Stimulated activated CD4-positive, alpha-beta T cell treated with anti-CD3 and anti-CD28 coated beads, Interleukin-4, amount 100 ng/mL, for 24 hours (primary cell): ENCODE measurements at places on chromosomes 6 and 20.

DNA sequence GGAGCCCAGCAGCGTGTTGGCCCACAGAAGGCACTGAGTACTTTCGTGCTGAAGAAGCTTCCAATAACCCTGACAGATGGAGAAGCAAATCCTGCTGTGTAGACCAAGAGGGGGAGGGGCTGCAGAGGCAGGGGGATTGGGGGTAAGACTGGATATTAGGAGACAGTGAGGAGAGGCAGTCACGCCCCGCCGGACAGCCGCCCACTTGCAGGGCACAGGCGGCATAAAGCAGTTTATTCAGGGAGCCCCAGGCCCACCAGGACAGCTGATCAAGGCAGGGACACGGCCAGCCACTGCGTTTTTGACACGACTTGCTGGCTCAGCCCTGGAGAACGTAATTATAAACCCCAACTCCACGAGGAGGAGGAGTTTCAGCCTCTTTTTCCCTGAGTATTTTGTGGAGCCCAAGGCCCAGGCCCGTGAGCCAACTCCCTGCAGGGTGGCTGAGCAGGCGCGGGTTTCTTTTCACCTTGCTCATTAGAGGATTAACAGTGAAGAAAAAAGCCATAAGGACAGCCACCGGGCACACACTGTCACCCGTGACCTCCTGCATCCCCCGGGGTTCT is 177.9 kb downstream of the TFAP2C start:
- no peak for DNase-seq

DNA sequence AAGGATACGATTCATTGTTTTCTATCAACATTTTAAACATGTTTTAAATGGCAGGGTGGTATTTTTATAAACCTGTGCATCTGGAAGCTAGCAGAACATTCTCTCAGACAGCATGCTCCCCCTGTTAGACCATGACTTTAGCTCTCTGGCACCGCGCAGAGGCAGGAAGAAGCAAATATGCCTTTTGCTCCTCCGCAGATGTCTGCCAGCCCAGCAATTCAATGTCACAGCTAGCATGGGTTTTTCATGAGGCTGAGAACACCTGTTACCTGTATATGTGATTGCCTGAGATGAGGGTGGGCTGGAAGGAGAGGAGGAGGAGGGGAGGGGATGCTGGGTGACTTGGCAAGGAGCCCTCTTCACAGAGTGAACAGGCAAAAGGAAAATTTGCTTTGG is 6.7 kb downstream of the MTCH1 start:
- no peak for DNase-seq

DNA sequence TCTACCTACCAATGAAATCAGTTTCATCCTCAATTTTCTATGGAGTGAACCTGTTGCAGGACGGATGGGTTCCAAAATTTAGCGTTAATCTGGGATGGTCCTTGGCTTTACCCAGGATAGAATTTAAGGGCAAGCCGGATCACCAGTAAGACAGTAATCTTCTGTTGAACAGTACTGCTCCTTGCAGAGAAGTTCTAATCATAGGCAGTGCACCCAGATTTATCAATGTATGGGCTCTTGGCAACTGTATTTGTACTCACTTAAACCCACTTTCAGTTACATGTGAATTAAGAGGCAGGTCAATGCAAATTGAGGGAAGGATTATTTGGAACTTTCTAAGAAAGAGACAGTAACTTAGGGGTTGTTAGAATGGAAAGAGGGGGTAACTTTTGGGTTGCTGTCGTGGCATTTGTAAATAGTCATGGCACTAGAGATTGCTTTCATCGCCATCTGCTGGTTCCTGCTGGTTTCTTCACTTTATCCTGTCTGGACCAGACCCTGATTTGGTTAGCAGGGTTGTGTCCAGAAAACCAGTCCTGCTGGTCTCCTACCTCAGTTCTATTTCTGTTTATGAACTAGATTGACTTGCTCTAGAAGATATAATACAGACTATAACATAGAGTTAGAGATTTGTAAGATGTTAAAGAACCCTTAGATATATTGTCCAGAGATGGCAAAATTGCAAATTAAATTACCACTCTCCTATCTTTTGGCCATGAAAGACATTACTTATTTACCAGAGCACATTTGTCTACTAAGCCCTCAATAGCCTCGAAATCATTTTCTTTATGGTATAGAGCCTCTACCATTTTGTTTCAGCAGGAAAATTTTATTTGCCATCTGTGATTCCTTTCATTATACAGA is 646.3 kb downstream of the UTRN start:
- peak; percentile 33 for DNase-seq

DNA sequence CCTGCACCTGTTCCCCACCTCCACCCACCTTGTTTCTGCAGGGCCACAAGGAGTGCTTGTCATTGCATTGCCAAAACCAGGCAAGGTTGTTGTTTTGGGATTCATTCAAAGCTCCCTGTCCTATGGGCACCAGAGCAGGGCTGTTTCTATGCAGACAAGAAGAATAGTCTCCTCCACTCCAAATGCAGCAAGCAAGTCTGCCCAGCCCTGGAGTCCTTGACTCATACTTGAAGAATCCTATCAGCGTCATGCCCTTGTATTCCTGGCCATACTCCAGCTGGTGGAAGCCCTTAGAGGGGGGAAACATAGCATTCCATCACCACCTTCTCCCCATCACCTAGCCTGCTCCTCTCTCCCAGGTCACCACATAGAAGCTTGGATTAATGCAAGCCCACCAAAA is 145.3 kb upstream of the ECI2 start:
- DNase-seq: no peak

DNA sequence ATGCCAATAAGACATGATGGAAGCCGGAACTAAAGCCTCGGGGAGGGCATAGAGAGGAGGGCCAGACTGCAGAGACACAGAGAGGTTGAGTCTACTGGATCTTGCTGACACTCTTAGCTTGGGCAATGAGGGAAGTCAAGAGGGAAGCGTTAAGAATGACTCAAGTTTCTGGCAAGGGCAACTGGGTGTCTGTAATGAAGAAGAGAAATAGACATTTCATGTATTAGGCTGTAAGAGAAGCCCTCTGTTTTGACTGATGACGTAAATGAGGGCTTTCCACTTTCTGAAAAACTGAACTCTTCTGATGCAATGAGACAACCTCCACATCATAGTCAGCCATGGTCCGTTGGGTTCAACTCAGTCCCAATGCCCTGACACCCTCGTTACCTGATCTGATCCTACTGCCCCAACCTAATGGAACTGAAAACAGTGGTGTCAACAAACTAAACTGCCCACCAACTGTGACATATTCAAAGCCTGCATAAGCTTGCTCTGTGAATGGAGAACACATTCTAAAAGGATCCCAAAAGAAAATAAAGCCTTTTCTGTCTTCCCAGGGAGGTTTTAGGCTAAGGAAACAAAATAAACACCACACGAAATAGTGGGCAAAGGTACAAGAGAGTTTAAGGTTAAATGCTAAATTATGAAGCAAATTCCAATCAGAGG is 45.8 kb upstream of the PNRC1 start:
- DNase-seq: no peak

DNA sequence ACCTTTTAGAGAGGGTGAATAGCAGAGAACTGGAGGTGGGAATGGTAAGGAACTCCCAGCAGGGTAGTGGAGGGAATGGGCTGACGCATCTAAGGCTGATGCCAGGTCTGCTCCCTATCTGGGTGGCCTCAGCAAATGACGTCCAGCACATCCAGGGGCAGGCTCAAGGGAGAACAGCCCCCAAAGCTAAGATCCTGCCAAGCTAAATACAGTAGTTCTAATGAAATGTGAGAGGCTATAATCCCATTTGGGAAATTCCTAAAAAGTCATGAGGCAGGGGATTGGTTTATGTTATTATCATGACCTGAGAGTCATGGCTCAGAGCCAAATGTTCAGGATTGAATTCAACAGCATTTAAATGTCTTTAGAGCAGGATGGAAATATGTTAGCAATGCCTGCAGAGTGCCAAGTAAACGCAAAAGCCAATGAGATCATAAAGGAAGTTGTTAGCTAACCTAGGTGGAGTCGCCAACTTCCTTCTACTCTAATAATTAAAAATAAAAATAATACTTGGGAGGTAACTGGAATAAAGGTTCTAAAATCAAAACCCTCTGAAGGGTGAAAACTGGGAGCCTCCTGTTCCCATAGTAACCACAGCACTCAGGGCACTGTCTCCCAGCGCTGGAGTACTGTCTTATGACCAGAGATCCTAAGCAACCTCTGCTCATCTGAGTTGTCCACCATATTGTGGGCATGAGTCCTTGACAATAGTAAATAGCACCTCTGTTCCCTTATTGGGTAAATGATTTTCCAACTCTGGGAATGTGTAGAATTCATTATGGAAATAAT is 34.8 kb downstream of the IYD start:
- DNase-seq: no peak

- DNase-seq: no peak
These were observed 62.7 kb downstream of the FOXC1 start for GRCh38 chr6:1672379-1672778.

DNA sequence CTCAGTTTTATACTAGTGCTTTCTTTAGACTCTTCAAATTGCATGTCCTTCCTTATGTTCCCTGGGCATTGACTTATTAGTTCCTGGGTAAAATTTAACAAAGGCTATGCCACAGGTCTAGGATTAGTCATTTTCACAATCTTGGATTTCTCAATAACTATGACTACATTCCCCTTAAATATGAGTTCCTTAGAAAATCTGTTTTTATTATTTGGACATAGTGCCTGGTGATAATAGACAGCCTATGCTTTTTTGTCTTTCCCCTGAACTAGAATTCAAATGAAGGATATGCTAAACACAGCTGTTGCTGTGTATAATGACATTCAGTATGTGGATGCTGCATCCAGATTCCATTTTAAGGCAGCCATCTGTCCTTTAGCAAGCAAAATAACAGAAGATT is 1252.8 kb upstream of the GJE1 start:
- no peak for DNase-seq

- no peak for DNase-seq
These were observed 16.6 kb upstream of the MAPK13 start for GRCh38 chr6:36113703-36114102.

DNA sequence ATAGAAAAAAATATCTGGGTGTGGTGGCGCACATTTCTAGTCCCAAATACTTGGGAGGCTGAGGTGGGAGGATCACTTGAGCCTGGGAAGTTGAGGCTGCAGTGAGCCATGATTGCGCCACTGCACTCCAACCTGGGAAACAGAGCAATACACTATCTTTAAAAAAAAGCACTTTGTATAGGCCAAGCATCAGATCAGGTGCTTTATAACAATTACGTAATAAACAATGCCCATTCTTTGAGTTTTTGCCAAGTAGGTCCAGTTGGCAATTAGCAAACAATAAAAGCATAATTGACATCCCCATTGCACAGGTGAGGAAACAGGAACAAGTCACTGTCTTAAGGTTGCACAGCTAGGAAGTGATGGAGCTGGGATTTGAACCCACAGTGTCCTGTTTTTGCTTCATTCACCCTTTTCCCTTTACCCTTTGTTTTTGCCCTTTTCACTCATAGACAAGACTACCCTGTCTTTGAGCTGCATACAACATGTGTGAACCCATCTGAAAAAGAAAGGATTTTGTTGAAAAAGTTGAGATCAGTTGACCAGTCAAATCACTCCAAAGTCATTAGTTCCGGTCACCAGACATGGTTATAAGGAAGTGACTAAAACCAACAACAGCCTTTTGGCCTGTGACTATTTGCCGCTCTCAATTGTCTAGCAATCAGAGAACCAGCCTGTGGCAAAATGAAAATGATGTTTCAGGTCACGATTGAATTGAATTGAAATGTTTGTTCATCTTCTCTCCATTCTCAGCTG is 303.6 kb downstream of the TFAP2C start:
- no peak for DNase-seq

- DNase-seq: no peak
These were observed 12.8 kb downstream of the TPD52L2 start for GRCh38 chr20:63877755-63878470.

GRCh38 chr6:69819138-69819537 is 22.3 kb upstream of the LMBRD1 start:
- no peak for DNase-seq

DNA sequence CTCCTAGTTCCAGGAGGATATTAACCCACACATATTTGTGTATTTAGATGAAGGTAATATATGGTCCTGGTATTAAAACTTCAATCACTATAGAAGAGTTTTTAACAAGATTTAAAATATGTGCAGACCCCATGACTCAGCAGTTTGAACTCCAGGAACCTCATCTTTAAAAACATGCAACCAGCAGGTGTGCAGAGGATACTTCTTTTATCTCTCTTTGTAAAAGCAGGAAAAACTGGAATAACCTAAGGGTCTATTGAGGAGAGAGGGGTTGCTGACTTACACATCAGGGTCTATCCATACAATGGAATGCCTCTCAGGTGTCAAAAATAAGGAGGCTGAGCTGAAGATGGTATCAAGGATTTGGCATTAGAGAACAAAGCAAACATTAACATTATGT is 36.9 kb upstream of the TFAP2C start:
- no peak for DNase-seq

- DNase-seq: peak; percentile 48
These were observed 8.8 kb upstream of the PERP start for GRCh38 chr6:138115877-138116660.

- no peak for DNase-seq
These were observed 27.1 kb upstream of the KIAA1586 start for GRCh38 chr6:57019434-57019833.

GRCh38 chr6:163152701-163153100 is 261.8 kb upstream of the QKI start:
- DNase-seq: no peak

GRCh38 chr20:9200620-9201019 is 131.7 kb downstream of the PLCB4 start:
- no peak for DNase-seq

DNA sequence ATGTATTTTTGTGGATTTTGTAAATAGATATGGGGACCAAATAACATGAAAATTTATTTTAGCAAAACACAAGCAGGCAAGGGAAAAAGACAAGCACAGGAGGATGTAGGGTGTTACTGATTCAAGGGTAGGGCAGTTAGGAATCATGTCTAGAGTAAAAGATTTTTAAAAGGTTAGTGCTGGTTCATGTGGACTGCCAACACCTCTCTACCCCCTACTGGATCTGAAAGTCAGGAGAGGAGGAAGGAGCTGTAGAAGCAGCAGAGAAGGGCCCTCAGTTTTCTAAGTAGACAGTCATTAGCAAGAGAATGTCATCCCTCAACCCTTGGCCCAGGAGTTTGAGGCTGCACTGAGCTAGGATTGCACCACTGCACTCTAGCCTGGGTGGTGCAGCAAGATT is 95.2 kb downstream of the RREB1 start:
- no peak for DNase-seq

GRCh38 chr20:54293526-54293925 is 85.6 kb downstream of the PFDN4 start:
- no peak for DNase-seq

- no peak for DNase-seq
These were observed 138.7 kb downstream of the CCDC170 start for GRCh38 chr6:151632415-151632987.

DNA sequence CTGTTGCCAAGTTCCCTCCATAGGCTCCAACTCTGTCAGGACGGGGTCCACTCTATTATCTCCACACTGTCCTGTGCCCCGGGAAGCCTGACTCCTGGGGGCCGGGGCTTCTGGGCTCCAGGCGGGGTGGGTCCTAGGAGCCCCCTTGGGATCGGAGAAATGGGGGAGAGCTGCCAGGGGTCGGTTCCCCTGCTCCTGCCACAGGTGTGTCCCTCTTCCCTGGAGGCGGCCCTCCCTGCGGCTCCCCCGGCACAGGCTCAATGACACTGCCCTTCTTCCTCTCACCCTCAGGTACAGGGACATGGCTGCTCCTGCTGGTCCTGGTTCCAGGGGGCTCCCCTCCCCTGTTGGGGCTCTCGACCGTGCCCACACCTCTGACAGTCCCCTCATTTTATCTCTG is 110.0 kb downstream of the DHX35 start:
- DNase-seq: no peak

- no peak for DNase-seq
These were observed 133.7 kb downstream of the DST start for GRCh38 chr6:56509031-56509430.
